ENCODE measurements at places on chromosomes 1 and 21.
A peak's percentile ranks its signal among the peaks of the same experiment; 100 is the strongest.

DNA sequence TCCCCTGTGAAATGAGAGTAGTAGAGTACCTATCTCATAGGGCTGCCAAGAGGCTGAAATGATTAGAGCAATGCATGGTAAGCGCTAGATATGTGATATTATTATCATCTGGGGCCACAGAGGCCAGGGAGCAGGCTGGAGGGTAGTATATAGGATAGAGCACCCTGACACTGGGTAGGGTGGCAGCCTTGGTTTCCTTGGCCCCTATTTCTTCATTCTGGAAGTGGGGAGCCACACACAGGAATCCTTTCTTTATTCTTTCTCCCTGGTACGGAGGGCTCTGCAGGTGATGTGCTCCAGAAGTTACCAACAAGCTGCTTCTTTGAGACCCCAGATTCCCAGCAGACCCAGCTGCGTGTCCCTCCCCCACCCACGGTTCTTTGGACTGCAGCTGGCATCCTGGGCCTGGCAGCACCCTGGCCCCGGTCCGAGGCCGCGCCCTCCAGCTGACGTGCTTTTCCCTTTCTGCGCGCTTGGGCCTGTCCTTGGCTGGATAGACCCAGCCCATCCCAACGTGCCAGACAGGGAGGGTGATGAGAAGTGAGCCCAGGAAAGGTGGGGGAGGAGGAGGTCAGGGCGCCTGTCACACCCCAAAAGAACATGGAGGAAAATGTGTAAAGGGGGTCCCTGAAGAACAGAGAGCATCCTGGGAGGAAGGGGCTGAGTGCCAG lies 18.2 kb downstream of the INAVA start:
- DNase-seq, result peak; percentile 80

DNA sequence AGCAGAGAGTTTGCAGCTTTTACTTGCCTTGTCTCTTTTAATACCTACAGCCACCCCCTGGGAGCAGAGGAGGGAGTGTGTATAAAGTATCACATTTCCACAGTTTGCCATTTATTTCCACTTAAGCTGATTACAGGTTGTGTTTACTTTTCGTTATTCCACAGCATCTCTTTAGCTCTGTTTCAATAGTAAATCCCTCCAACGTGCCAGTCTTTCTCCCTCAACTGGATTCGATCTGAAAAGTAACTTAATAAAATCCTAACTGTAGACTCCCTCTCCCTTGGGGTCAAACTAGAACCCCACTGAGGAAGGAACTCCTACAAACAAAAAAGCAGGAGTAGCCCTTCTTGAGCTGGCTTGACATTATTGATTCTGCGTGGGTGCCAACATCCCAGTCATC lies 3.1 kb upstream of the FCGR2A start:
- no peak for DNase-seq

- no peak for DNase-seq
Observed at GRCh38 chr1:241531195-241532161, 700 bp upstream of the KMO start.

DNA sequence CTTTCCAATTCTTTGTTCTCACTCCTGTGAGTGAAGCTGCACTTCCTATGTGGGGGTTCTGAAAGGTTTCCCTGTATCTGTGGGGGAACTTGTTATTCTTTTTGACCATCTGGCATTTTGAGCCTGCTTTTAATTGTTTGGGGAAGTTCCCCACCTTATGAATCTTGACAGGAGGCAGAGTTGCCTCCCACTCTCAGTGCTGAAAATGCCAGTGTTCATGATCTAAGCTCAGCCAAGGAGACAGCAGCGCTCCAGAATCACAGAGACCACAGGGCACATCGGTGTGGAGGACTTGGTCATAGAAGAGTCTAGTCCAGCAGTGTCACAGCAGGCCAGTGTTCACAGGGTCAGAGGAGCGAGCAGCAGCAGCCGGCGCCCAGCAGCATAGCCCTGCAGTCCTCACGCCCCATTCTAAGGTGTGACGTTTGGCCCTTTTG lies 63.8 kb upstream of the PRDX6 start:
- no peak for DNase-seq

DNA sequence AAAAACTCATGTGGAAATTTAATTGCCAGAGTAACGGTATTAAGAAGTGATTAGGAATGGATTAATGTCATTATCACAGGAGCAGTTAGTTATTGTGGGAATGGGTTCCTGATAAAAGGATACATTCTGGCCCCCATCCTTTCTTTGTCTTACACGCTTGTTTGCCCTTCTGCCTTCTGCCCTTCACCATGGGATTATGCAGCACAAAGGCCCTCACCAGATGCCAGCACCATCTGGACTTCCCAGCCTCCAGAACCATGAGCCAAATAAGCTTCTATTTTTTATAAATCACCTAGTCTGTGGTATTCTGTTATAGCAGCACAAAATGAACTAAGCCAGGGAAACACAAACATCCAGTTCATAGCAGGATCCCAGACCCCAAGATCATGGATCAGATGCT lies 33.9 kb upstream of the POU2F1 start:
- no peak for DNase-seq

GRCh38 chr1:31704271-31705079 lies 658 bp upstream of the COL16A1 start:
- DNase-seq, result no peak

- DNase-seq, result no peak
Observed at GRCh38 chr1:1253972-1254666, 7.6 kb upstream of the C1QTNF12 start.

DNA sequence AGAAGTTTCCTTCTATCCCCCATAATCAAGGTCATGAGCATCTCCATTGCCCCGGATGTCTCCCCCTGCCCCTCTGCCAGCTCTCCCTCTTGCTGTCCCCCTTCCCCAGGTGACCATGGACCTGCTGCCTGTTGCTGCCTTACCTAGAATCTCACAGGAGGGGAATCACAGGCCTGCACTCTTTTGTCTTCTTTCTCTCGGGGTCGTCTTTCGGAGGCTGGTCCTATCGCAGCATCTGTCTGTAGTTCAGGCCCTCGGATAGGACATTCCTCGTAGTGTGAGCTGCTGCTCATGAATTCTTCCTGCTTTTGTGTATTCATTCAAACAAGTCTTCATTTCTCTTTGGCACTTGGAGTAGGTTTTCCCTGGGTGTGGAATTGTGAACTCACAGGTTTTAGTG lies 39.9 kb upstream of the ACTRT2 start:
- DNase-seq, result peak; percentile 2

DNA sequence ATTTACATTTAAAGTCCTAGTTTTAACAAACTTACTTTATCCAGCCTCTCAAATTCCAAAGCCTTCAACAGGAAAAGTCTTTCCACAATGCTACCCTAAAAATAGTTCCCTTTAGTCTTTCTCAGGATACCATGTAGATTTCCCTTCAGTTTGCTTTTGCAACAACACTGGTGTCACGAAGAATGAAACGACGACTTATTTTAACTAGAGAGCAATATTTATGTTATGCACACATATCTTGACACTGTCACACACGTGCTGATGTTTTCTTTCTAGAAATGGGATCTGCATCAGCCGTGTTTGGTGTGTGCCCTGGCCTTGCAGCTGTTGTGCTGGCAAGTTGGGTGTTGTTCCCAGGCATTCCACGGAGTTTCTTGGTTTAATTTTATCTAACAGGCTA lies 75.5 kb downstream of the SIPA1L2 start:
- no peak for DNase-seq

- no peak for DNase-seq
Observed at GRCh38 chr1:225942574-225942973, 1.6 kb upstream of the LEFTY2 start.

DNA sequence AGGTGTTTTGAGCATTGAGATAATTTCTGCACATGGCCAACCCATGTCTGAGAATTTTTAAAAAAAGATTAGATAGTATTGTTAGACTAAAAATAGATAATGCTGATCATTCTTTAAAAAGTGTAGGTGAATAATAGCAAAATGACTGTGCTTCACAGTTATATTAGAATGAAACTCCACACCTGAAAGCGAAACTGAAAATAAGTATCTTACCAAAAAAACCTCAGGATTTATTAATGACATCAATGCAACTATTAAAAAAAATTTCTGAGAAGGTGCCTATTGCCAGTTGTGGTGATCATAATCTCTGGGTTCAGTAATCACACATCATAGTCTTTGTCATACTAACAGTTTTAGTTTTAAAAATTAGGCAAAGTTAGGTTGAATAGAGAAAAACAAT lies 36.5 kb downstream of the PLA2G4A start:
- DNase-seq, result no peak

DNA sequence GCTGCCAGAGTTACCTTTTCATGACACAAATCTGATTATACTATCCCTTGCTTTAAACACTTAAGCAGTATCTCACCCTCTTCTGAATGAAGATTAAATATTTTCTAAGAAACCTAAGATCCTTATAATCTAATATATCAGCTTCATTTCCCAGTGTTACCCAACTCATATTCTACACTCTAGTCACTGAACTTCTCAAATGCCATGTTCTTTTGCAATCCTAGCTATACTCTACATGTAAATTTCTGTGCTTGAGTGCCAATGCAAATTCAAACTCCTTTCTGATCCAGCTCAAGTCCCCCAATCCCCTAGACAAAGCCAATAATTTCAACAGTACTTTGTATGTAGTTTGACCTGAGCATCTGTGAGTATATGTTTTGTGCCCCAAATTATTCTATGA lies 293.9 kb downstream of the SDCCAG8 start:
- DNase-seq, result no peak

GRCh38 chr1:44547837-44548236 lies 126.4 kb downstream of the TMEM53 start:
- no peak for DNase-seq

- no peak for DNase-seq
Observed at GRCh38 chr1:196488579-196488978, 119.7 kb downstream of the KCNT2 start.

- DNase-seq, result no peak
Observed at GRCh38 chr1:173330149-173330951, 123.2 kb upstream of the TNFSF4 start.

- no peak for DNase-seq
Observed at GRCh38 chr1:99268021-99268420, 3.7 kb downstream of the PLPPR4 start.

DNA sequence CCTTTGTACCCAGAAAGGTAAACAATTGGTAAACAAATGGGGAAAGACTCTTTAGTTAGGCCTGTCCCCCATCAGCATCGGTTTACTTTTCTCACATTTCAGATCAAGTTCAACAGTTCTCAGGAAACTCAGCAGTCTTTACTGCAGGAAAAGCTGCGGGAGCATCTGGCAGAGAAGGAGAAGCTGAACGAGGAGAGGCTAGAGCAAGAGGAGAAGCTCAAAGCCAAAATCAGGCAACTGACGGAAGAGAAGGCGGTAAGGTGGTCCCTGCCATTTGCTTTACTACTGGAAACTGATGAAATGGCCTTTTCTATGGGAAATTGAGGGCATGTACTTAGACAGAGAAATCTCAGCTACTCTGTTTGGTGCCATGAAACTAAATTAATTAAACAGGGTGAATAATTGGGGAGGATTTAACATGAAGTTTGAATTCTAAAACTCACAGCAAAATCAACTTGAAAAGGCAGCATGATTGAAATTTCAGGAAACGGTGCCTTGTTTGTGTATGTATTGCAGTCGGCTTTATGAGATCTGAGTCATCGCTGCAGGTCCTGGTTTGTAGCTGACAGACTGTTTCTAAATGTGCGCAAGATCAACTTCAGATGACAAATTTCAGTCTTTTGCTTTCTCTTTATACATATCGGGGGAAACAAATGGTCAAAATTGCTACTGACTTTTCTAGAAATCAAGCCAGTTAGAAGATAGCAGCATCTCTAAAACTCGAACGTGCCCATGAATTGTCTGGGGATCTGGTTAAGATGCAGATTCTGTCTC lies 67.9 kb upstream of the EFHD2 start:
- peak; percentile 60 for DNase-seq

- DNase-seq, result no peak
Observed at GRCh38 chr1:39297551-39297950, 93.1 kb downstream of the MACF1 start.

GRCh38 chr21:46639489-46640386 lies 4.3 kb downstream of the PRMT2 start:
- DNase-seq, result no peak

DNA sequence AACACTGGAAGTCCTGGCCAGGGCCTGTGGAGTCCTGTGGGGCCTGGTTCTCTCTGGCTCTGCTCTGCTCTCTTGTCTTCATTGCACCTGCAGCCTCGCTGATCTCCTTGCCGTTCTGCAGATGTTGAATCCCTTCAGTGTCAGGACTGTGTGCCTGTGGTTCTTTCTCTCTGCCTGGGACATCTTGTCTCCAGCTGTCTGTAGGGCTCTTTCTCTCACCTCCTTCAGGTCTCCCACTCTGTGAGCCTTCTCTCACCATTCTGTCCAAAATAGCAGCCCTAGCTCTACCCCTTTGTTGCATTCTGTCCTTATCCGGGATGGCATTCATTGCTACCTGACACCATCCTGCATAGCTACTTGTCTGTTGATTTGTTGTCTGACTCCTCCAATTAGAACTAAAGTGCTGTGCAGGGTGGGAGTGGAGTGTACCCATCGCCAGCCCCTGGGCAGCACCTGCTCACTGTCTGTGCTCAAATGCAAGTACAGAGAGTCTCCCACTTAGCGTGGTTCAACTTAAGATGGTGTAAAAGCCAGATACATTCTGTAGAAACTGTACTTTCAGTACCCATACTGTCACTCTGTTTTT lies 8.9 kb downstream of the PGBD2 start:
- DNase-seq, result no peak

DNA sequence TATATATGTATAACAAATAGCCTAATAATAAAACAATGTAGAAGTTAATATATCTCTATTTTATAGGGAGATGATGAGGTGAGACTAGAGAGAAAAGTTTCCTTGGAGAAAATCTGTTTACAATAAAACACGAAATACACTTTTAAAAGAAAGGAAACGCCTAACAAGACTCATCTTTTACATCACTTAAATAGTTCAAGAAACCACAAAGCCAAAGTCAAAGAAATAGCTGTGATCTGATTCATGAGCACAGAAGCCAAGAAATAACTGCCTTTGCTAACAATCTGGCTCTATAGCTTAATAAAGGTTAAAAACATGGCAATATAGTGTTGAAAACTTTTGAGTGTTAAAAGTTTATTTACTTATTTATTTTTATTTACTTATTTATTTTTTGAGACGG lies 61.5 kb downstream of the TOR3A start:
- no peak for DNase-seq

- no peak for DNase-seq
Observed at GRCh38 chr1:54697896-54698295, 17.8 kb upstream of the TTC4 start.

DNA sequence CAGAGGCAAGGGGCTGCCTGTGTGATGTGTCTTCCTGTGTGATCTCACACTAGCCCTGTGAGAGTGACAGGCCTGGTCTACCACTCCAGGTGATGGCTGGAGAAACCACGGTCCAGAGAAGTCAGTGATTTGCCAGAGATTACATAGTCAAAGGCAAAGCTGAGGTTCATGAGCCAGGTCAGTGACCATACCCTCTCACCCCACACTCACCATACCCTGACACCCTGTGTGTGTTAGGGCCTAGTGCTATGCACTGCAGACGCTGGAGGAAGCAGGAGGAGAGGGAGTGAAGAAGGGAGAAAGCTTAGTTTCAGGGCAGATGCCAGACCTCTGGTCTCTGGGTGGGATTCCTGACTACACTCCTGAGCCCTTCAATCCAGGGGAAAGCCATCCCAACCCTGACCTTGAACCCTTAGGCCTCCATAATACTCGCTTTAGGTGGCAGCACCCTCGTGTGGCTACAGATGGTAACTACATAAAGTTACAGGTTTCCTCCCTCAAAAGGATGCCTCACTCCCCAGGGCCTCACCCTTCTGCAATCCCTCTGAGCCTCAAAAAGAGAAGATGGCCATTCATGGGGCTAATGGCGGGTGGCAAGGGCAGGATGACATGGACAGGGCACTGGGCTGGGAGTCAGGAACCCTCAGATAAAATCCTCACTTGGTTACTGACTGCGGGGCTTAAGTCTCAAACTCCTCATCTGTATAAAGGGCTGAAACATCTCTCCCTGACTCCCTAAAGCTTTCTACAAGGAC lies 20.8 kb upstream of the SDC3 start:
- DNase-seq, result no peak

GRCh38 chr1:2481885-2482284 lies 5.8 kb downstream of the PLCH2 start:
- no peak for DNase-seq

All from mucosa of descending colon (tissue), 3 donors.